Inflammatory macrophage treated with lipopolysaccharide for 1 hour (primary cell): ENCODE measurements at places on chromosomes 5 and 9.

- no peak for DNase-seq
These were observed 722 bp upstream of the ERGIC1 start for GRCh38 chr5:172833372-172833685.

DNA sequence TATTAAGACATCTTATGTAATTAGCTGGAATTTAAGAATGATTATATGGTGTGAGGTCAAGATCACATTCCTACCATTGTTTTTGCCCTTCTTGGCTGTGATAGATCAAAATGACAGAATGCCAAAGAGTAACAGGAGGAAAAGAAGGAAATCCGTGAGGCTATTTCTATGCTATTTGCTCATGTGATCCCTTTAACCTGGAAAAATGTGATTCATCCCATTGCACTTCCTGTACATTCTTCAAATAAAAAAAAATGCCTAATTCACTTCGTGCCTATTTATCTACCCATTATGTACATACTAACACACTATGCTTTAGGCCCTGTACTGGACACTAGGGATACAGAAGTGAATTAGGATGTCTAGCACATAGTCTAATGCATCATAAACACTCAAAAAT lies 154.1 kb upstream of the PAPPA start:
- no peak for DNase-seq

DNA sequence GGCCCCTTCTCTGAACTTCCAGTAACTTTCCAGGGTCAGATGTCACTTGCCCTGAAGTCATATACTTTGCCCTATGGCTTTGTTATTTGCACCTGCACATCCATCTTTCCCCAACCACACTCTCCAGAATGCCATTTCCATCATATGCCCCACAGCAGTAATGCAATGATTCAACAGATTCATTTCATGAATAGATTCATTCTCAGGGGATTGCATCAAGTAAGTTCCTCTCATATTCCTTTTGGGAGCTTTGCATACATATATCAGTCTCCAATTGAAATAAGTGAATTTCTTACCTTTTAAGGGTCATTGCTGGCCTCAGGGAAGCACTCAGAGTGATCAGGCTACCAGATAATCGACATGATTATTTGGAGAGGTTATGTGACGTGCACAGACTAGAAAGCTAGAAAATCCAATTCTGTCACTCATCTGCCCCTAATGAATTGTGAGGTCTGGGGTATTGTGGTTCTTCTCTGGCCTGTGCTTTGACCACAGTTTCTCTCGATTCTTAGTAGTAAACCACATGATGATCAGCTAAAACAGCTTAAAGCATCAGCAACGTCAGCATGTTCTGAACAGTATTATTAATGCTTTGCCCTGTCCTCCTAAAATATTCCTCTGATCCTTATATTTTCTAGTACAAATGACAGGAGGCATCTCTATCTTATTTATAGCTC lies 179.9 kb downstream of the ATPSCKMT start:
- DNase-seq, result no peak

DNA sequence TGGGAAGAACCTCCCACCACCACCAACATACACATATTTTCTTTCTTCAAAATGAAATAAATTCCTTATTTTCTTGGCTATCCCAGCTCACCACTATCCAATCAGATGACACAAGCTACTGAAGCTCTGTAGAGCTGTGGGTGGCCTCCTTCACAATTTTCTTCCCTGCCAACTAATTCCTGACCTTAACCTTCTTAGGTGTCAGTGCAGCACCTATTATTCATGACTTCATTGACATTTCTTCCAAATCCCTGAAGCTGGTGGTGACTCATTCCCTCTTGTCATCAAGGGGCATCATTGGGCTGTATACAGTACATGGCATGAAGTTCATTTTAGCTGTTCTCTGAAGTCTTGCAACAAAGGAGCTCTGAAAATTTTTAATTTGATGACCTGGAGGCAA lies 42.0 kb upstream of the ADRA1B start:
- no peak for DNase-seq

DNA sequence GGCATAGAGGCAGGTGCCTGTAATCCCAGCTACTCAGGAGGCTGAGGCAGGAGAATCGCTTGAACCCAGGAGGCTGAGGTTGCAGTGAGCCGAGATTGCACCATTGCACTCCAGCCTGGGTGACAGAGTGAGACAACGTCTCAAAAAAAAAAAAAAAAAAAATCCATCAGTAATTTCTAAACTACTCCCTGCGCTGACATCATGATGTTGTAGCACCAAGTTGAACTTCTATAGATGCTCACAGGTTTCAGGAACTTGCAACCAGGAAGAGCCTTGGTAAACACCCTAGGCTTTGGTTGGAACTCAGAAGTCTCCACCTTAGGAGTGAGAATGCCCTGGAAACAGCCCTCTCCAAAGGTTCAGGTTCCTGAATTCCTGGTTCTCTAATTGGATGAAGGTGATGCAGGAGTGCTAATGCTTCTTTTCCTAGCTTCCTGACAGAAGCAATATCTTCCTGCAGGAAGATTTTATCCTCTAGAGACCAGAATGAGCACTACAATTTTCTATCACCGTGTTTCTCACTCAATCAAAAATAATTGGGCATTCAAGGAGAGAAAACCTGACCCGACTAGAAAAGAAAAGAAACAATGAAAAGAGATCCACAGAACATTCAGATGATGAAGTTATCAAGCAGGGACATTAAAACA lies 469.6 kb downstream of the GADD45G start:
- DNase-seq, result no peak

DNA sequence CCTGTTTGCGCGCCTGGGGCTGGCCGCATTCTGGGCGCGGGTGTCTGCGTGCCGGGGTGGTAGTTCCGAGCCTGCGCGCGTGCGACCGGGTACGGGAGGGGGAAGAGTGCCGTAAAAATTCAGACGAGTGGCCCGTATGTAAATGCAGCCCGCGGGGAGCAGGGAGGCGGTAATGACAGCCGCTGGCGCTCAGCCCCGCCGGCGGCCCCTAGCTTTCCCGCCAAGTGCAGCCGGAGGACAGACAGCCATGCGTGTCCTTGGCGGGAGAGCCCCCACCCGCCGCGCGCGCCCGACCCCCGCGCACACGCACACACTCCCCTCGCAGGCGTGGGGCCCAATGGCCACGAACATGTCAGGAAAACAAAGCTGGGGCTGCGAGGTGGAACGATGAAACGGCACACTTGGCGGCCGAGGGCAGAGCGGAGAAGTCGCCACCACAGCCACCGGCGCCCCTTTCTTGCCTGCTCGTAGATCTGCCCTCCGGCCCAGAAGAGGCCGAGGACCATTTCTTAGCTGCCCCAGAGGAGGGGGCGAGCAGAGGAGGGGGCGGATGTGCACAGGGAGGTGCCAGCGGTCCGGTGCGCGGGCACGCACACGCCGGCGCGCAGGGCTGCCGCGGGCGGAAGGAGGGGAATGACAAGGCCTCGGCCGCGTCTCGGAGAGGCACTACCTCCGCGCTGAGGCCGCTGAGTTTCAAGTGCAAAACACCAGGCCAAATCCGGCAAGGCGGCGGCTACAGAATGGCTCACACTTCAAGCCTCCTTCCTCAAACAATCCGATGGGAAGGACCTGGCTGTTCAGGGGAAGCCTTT lies 208.4 kb downstream of the MEF2C start:
- no peak for DNase-seq

- peak; percentile 25 for DNase-seq
These were observed 162.2 kb downstream of the HSD17B3 start for GRCh38 chr9:96139592-96140295.

GRCh38 chr9:124137009-124137943 lies 120.5 kb upstream of the NEK6 start:
- peak; percentile 82 for DNase-seq

GRCh38 chr5:2991884-2992283 lies 240.4 kb upstream of the IRX2 start:
- no peak for DNase-seq
